Neural crest cell (in vitro differentiated cells): ENCODE measurements at places on chromosomes 12 and 14. TPM values are rescaled to one million over a fixed set of nuclear protein-coding genes. Genes with fewer than 3 reads are reported as not detected.

SRSF5 gene
- 356 and 377 TPM in 2 replicates for total RNA-seq

CLEC14A gene
- not detected in 2 replicates for total RNA-seq

CPNE8 gene
- total RNA-seq: 7.0 and 8.8 TPM in 2 replicates

RIN3 gene
- total RNA-seq: 12.1 and 12.7 TPM in 2 replicates

FSCB gene
- not detected in 2 replicates for total RNA-seq

HOXC12 gene
- not detected in 2 replicates for total RNA-seq
